Endothelial cell (in vitro differentiated cells): ENCODE measurements at places on chromosomes 6 and 20. TPM values are rescaled to one million over a fixed set of nuclear protein-coding genes. Genes with fewer than 3 reads are reported as not detected.

The ZBTB12 gene
- total RNA-seq = 9.0 TPM

The ELOVL2 gene
- 0.31 TPM for total RNA-seq

The PTGIS gene
- 12.2 TPM for total RNA-seq

DNA sequence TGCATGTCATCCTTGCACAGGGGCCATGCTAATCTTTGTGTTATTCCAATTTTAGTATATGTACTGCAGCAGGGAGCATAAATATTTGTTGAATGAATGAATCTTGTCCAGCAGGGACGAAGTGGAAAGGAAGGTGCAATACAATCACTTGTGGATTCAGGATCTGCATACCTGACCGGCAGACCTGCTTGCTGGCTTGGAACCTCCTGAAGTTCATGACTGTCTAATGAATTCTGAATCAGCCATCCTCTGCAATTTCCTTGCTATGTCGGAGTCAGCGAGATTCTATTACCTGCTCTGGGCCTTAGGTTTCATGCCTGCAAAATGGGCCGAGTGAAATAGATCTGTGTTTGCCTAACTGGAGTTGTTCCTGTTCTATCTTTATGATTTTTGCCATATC, 17.4 kb upstream of the NCOA3 start:
- DNase-seq = no peak

GRCh38 chr20:10330071-10330470, 104.0 kb downstream of the MKKS start:
- no peak for DNase-seq

GRCh38 chr20:24767623-24768100, 181.4 kb upstream of the CST7 start:
- no peak for DNase-seq

- no peak for DNase-seq
Measured at GRCh38 chr6:28634411-28634760, 108.7 kb downstream of the GPX5 start.

GRCh38 chr6:158457616-158458278, 102.1 kb upstream of the TMEM181 start:
- DNase-seq = no peak

DNA sequence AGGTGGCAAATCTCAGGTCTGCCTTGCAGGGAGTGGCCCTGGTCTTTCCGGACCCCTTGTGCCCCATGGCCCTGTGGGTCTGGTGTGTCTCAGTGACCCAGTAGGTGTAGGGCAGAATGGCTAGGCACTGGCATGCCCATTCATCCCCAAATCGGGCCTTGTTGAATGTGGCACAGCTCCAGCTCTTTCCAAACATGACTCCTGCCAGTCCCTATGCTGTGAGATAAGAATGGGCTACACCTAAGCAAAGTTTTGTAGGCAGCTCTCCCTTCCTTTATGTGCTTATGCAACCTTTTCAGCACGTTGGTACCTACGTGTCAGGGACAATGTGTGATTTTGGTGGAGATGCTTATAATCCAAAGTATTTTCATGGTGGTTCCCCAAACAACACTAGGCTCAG, 33.9 kb downstream of the FOXO3 start:
- DNase-seq = no peak

GRCh38 chr6:3422435-3423070, 34.3 kb downstream of the SLC22A23 start:
- DNase-seq = no peak

- DNase-seq = no peak
Measured at GRCh38 chr6:40672087-40672486, 84.9 kb upstream of the LRFN2 start.

DNA sequence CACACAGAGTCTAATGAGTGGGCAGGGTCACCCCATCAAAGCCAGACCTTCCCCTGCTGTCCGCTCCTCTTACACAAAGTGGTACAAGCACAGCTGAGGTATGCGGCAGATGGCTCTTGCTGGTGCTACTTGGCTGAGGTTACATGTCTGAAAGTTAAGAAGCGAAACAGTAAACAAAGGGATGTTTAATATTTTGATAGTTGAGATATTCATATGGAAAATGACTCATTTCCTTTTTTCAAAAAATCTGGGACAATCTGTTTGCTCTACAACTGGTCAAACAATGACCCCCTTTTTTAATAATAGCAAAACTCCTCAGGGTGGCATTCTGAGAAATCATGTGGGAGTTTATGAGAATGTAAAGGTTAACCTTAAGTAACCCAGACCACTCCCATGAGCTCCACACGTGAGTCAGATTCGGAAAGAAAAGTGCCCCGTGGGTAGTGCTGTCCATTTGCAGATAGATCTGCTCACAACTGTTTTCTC, 245.3 kb downstream of the TBXT start:
- DNase-seq = no peak
